ENCODE measurements at places on chromosomes 2 and 18. TPM values are rescaled to one million over a fixed set of nuclear protein-coding genes. Genes with fewer than 3 reads are reported as not detected.

SCTR gene
- total RNA-seq, result not detected

HOXD8 gene
- 17.0 TPM for total RNA-seq

CYP26B1 gene
- total RNA-seq, result 25.9 TPM

CRYBA2 gene
- total RNA-seq, result not detected

RIT2 gene
- not detected for total RNA-seq

FEV gene
- total RNA-seq, result not detected

UGT1A7 gene
- total RNA-seq, result 0.30 TPM

ABCG5 gene
- total RNA-seq, result not detected

FTCDNL1 gene
- 2.2 TPM for total RNA-seq

DNA sequence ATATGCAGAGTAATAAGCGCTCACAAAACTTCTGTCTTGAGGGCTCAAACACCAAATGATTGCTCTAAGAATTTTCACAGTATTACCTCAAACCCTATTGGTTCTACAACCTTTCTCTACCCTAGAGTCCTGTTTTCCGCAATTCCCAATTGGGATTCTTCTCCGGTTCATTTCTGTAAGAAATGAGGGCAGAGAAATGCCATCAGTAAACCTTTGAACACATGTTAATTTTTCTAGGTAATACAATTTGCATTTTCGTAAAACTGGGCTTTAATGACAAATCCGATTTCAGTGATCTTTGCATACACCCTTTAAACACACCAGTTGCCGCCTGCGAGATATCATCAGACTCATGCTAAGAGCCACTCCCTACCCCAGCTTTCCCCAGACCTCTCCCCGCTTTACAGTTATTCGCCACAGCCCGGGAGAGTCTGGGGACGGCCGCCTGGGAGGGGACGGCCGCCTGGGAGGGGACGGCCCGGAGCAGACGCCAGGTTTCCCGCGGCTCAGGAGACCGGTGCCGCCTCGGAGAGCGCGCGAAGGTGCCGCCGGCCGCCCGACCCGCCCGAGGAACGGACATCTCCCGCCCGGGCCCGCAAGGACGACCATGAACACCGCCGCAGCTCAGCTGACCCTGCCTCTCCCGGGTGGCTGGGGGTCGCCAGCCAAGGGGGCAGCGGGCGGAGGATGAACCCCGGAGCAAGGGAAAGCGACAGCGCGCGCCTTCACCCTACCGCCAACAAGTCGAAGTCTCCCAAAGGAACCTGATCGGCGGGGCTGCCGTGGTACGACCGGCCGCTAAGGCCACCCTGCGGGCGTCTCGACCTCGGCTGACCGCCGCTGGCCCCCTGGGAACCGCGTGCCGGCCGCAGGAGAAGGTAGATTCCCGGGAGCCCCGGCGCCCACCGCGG is 463 bp downstream of the SMC6 start:
- DNase-seq, result peak; percentile 18

DNA sequence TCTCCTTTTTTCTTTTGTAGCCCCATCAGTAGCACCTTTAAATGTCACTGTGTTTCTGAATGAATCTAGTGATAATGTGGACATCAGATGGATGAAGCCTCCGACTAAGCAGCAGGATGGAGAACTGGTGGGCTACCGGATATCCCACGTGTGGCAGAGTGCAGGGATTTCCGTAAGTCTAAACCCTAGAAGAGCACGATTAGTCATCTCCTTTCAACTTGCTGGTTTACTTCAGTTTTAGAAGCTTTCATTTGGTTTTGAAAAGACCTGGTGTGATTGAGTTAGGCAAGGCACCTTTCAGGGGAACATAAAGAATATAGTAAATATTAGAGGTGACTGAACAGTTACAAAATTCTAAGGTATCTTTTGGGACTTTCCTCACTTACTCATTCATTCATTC is 72.2 kb upstream of the TMEM87B start:
- DNase-seq, result no peak

DNA sequence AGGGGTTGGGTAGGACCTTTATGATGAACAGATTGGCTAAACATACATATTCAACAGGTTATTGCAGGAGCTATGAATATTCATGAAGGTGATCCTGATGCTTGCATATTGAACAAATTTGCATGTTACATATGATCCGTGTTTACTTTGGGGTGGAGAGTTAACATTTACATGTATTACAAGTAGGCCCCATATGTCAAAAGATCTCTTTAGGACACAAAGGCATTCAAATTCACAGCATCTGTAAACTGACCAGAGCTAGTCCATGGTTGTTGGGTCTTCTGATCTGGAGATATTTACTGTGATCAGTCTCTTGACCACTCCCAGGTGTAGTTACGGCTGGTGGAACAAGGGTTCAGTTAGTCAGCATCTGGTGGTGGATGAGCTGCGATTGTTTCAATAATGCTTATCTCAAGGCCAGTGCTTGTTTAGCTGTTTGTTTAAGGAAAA is 80.4 kb downstream of the PMAIP1 start:
- no peak for DNase-seq

- DNase-seq, result no peak
These were observed 175.9 kb downstream of the LPIN1 start for GRCh38 chr2:11922294-11922693.

DNA sequence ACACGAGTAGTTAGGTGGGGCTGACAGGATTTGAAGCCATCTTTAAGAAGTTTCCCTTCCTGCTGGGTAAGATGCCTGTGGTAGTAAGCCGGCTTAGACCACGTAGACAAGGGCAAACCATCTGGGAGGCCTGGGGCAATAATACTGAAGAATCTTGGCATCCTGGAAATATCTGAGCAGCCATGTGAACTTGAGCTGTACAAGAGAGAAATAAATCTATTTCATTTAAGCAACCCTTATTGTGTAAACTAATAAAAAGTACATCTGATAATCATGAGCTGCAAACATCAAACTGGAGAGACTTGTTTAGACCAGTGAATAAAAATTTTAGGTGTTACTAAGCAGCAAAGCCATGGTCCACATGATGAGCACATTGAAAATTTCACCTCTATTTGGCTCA is 11.4 kb upstream of the CETN1 start:
- DNase-seq, result no peak

DNA sequence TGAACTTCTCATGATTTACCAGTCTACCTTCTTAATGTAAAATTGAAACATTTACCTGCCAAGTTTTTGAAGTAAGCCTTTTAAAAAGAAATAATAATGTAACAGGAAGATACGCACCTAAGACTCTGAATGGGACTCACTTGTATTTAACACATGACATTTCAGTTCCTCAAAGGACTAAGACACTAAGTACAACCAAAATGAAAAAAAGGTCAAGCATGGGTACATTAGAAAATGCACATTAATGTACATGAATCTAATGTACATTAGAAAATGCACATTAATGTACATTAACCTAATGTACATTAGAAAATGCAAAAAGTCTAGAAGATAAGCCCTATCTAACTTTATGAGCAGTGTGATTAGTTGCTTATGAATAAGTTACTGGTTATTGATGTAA is 69.3 kb upstream of the FZD5 start:
- DNase-seq, result no peak

DNA sequence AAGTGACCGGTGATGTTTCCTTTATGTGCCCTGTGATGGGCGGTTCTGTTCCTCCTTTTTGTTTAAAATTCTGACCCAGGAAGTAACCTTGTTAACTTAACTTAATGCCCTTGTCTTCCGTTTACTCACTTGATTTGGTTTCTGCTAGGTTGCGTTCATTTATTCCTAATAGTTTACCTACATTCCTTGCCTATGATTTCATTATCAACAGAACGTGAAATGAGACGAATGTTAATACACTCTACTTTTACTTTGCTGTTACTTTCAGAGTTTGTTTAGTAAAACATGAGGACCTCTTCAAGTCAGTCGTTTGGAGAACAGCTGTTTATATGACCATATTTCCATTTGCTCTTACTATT is 638 bp downstream of the CEP192 start:
- no peak for DNase-seq

DNA sequence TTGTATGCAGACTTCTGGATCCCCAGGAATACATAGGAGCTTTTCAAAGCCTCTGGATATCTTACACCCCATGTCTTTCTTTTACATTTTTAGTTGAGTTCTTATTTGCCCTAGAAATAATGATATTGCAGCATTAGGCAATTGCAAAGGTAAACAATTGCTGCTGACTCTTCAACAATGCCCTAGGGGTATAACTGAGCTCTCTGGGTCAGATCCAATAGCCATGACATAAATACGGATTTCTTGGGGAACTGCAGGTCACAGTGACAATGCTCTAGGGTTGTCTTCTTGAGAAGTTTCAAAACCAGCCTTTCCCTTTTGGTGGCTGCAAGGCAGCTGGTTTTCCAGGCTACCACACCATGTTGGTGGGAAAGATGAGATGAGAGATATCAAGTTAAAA is 16.5 kb upstream of the OR6B3 start:
- no peak for DNase-seq

DNA sequence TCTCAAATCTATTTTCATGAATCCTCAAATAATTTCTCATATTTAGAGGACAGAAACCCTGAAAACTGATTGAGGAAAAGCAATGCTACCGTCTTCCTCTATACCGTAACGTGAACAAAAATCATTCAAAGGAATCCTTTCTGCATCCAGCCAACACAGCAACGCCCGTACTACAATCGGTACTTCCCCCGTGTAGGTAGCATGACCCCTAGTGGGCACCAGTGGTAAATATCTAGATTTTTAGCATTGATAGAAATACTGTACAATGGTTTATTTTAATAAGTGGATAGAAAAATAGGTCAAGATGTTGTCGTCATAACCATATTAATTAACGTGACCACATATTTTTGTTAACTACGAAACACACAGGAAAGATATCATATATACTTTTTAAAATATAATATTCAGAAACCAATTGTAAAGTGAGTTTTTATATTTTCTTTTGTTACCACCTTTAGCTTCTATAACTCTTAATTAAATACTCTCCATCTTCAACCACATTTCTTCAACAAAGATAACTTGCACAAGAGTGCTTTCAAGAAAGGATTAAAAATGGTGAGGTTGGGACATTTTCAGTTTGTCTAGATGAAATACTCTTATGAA is 194.1 kb downstream of the SS18 start:
- DNase-seq, result peak; percentile 33

- no peak for DNase-seq
These were observed 10.9 kb downstream of the PELI1 start for GRCh38 chr2:64133354-64133753.

- no peak for DNase-seq
These were observed 16.0 kb upstream of the SKA1 start for GRCh38 chr18:50358844-50359243.

DNA sequence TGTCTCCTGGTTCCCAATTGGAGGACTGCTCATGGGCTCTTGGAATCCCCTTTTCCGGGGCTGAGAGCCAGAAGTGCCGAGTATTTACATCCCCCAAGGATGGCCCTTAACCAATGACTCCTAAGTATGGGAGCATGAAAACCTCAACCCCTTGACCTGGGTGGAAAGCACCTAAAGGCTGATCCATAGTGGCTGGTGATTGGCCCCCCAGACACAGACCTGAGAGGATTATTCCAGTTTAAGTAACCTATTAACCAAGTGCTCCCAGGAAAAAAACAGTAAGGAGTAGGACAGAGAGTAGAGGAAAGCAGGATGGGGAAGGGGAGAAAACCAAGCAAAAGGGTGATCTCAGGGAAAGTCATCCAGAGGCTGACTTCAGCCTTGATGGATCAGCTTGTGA is 206.1 kb upstream of the RND3 start:
- no peak for DNase-seq

DNA sequence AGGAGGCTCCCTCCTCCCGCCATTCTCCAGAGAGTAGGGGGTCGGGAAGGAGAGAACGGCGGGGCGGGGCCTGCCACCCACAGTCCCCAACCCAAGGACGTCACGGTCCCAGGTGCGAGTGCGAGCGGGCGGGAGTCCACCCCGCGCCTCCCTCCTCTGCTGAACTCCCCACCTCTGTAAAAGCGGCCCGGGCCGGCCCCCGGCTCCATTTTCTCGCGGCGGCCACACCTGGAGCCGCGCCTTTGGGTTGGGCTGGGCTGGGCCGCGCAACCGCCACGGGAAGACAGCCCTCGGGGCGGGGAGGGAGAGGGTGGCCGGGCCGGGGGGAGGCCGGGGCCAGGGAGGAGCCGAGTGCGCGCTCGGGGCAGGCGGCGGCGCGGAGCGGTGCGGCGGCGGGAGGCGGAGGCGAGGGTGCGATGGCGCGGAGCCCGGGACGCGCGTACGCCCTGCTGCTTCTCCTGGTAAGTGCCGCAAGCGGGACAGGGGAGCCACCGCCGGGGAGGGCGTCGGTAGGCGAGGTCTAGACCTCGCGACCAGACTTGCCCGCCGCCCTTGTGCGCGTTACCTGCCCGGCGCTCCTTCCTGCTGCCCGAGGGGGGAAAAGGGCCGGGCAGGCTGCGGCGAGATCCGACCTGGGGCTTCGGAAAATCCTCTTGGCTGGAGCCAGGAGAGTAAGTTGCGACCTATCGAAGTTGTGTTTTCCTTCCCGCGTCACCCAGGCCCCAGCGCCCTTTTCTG is at the start of gene DSG2:
DSG2 (plus strand) TSS at position 342 of the 738 bp plus-strand sequence; CDS start at position 417, 75 bp downstream.
- no peak for DNase-seq

- no peak for DNase-seq
These were observed 124.7 kb downstream of the PPP1R1C start for GRCh38 chr2:182110347-182110746.

GRCh38 chr2:2638547-2639220 is 307.6 kb upstream of the MYT1L start:
- no peak for DNase-seq

GRCh38 chr2:151087377-151087776 is 174.3 kb downstream of the RBM43 start:
- DNase-seq, result no peak

Measured in skin of body (tissue), 3 donors.